Spleen (tissue), 13 donors: ENCODE measurements at places on chromosomes 2 and 18. TPM values are rescaled to one million over a fixed set of nuclear protein-coding genes. Genes with fewer than 3 reads are reported as not detected.

GRCh38 chr2:12155303-12156051 lies 409.0 kb downstream of the LPIN1 start:
- no peak for DNase-seq

- no peak for DNase-seq
These were observed 146.3 kb downstream of the RTN4 start for GRCh38 chr2:54903736-54904554.

- no peak for DNase-seq
These were observed 35.4 kb upstream of the WIPF1 start for GRCh38 chr2:174632841-174633622.

- no peak for DNase-seq
These were observed 899.5 kb upstream of the GYPC start for GRCh38 chr2:125756431-125756830.

DNA sequence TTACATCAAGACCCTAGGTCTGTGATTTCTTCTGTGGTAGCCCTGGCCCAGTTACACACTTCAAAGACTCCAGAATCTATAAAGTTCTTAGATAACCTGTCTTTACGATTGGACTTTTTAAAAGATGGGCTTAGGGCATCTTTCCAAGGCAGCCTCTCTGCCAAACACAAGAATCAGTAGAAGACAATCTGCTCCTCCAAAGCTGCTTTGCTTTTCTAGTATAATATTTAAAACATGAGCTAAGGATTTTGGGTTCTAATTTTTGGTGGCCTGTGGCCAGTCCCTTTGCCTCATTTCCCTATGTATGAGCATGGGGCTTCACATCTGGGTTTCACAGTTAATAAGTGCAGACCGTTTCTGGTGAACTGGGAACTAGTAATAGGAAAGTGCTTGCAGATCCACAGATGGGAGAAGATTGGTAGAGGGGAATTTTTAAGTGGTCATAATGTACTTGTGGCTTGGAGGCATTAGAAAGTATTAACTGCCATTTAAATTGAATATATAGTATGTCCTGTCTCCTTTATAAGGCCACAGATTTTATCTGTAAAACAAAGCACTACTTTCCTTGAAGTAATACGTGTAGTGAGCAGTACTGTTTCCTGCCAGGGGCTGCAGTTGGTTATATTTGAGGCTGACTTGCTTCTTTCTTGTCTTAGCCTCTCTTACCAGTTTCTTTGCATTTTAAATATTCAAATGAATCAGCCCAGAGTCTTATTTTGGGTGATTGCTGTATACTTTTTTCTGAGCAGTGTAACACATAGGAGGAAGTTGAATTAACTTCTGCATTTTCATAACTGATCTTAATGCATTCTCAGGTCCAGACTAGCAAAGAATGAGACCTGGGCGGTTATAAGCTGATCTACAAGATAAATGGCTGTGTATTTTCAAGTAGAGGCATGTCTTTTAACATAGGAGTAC lies 1.5 kb downstream of the ARPC2 start:
- DNase-seq = no peak

DNA sequence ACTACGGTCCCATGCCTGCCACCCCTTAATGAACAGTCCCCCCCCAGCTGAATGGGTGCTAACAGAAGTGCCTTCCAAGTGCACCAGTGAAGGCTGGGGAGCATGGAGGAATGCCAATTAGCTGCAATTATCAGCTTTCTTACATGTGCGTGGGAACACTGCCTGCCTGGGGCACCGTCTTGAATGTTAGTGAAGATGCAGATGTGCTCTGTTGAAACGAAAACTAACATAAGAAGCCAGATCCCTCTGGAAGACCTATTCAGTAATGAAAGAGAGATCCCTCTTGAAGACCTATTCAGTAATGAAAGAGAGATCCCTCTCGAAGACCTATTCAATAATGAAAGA lies 154.5 kb downstream of the CLIP4 start:
- DNase-seq = no peak

Gene GMCL1
- 19.8 TPM for total RNA-seq

Gene UGT1A4
- not detected for total RNA-seq

GRCh38 chr2:11393711-11394236 lies 49.3 kb upstream of the ROCK2 start:
- no peak for DNase-seq

DNA sequence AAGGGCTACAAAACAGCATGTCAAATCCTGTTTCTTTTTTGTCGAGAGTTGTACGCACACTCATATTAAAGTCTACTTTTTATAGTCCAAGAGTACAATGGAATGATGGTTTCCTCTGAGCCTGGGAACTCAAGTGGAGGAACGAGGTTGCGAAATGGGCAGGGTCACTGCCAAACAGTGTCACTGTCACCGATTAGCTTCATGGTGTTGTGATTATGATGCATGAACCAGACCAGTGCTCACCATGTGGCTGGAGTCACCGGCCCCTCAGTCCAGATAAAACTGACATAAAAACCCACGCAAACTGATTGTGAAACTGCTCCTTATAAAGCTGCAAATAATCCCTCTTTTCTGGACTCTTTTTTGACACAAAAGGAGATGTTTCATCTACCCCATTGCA lies 122.0 kb downstream of the COPS8 start:
- DNase-seq = no peak

GRCh38 chr2:21687589-21687988 lies 563.8 kb downstream of the TDRD15 start:
- no peak for DNase-seq

Gene ITSN2
- total RNA-seq = 111 TPM

Gene CCDC141
- 15.6 TPM for total RNA-seq

GRCh38 chr2:241795021-241795999 lies 13.7 kb upstream of the NEU4 start:
- no peak for DNase-seq

GRCh38 chr2:7670905-7671641 lies 753.9 kb downstream of the RNF144A start:
- no peak for DNase-seq

Gene LMAN2L
- total RNA-seq = 10.8 TPM

DNA sequence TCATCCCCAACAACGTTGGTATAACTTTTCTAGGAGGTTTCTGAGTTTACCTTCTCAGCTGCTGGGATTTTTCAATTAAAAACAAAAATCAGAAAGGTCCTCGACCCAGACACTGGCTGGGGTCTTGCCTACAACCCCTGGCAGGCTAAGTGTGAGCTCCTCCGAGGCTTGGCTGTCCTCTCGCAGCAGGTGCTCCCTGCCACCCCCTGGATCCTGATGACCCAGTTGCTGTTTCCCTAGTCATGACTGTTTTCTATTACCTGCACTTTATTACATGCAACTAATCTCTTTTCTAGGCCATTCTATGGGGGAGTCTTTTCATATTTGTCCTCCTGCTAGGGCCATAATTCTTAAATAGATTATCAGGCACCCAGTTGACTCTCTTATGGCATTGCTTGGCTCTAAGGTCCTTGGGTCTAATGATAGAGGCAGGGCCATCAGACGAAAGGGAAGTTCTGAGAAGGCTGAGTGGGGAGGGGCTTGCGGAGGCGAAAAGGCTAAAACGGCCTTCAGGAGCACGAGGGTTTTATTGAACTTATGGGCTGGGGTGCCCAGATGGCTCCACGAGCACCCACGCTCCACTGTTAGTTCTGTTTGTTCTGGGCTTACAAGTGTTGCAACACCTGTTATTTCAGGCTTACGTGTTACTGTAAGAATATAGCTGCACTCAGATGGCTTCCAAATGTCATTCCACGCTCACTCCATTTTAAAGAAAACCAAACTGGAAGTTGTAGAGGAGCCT lies 166.0 kb downstream of the NCK2 start:
- DNase-seq = no peak

- DNase-seq = peak; percentile 63
These were observed 28.5 kb downstream of the CIB4 start for GRCh38 chr2:26612522-26613240.

- DNase-seq = no peak
These were observed 137.0 kb downstream of the BCL11A start for GRCh38 chr2:60416221-60417008.

DNA sequence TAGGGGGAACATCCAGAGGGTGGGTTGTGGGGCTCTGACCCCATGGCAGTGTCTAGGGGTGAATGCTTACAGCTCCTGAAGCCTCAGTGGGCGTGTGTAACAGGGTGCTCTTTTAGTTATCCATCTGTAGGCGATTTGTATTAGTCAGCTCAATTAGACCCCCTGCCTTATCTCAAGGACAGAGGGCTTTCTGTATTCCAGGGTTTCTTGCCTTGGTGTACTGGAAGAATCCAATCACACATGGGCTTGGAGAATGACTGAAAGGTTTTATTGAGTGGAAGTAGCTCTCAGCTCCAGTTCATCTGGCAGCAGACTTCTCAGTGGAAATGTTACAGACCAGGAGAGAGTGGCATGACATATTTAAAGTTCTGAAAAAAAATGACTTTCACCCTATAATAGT lies 334.0 kb upstream of the GCFC2 start:
- no peak for DNase-seq

DNA sequence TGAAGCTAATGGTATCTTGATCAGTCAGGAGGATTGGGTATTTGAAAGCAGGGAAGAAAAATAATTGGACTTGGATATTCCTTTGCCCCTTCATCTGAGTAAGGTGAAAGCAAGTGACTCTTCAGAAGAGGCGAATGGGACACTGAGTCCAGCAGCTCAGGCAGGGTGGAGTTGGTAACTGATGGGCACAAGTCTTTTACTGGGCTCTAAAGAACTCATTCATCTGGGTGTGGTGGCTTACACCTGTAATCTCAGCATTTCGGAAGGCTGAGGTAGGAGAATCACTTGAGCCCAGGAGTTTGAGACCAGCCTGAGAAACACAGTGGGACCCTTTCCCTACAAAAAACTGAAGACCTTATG lies 11.2 kb downstream of the CFLAR start:
- no peak for DNase-seq

DNA sequence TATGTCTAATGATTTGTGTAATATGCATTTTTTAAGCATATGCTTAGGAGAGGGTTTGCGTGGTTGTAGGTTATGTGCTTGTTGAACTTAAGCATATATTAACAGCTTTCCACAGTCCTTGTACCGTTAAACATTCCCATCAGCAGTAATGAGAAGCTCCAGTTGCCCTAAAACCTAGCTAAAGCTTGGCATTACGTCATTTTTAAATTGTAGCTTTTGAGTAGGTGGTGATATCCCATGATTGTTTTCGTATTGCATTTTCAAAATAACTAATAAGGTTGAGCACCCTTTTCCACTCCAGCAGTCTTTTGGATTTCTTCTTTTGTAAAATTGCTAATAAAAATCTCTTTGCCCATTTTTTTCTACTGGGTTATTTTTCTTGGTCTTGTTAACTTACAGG lies 453.1 kb upstream of the GCFC2 start:
- no peak for DNase-seq

Gene FAM168B
- total RNA-seq = 107 TPM

DNA sequence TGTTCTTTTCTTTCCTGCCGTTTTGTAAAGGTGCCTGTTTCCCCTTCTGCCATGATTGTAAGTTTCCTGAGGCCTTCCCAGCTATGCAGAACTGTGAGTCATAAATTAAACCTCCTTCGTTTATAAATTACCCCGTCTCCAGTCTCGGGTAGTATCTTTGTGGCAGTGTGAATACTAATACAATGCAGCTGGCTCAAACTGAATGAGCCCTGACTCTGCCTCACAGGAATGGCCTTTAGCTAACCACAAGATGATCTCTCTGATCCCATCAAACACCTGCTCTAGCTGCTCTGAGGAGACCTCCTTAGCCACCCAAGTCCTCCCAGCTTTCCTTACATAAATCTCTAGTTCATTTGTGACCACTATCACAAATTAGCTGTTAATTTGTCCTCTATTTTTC lies 41.5 kb upstream of the CAB39 start:
- no peak for DNase-seq
